ENCODE measurements at places on chromosomes 5 and 9.

DNA sequence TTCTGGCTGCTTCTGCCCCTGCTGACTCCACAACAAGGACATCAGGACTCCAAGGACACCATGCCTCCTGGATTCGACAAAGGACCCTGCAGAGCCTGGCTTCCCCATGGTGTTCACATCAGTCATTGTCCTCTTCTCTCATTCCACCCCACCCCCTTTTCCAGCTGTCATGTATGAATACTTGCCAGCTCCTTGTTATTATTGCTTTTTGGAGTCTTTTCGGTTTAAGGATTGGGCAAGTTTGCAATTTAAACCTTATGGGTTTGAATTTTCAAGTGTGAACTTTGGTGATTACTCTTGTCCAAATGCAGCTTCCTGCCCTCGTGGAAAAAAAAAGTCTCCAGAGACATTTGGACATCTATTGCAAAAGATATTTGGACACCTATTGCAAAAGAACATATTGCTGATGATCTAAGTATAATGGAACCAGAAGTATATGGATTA, 14.2 kb upstream of the LVRN start:
- DNase-seq = no peak

DNA sequence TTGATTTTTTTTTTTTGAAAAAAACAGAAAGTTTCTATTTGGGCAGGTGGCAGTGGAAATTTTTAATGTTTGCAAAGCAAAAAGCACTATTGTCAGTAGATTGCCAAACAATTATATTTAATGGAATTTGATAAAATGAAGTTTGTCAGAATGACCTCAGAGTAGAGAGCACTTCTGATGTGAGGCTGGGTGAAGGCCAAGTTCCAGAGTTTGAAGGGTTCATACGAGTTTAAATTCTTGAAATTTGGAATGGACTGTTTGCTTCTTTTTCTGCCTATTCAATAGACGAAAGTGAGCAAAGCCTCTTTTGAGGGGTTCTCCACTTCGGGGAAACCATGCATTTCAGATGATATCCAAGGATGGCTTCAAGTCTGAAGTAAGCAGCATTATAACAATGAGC, 7.4 kb downstream of the SHC3 start:
- no peak for DNase-seq

DNA sequence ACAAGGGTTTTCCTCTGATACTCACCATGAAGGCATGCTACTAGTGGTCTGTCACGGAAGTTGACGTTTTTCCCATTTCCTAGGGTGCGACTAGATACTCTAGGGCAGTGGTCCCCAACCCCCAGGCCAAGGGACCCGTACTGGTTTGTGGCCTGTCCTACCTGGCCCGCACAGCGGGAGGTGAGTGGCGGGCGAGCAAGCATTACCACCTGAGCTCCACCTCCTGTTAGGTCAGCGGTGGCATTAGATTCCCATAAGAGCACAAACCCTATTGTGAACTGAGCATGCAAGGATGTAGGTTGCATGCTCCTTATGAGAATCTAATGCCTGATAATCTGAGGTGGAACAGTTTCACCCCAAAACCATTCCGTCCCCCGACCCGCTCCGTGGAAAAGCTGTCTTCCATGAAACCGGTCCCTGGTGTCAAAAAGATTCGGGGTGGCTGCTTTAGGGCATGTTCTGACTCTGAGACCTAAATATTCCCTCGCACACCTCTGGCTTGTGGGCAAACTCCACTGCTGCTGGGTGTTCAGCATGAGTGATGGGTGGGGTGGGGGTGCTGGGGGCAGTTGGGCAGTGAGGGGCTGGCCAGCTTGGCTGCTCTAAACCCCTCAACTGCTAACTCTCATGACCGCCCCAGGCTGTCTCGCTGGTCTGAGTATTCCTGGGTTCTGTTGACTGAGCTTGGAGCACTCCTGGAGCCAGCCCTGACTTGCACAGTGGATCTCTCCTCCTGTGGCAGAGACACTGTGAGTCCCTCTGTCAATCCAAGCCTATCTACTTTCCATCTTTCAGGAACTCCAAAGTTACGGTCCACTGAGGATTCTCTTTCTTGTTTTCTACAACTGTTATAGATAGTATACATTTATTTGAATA, 78.3 kb upstream of the NEK6 start:
- DNase-seq = no peak

- DNase-seq = peak; percentile 29
These were observed 144.3 kb downstream of the ACTBL2 start for GRCh38 chr5:57338068-57338867.

GRCh38 chr9:89854715-89855475, 250.1 kb downstream of the GADD45G start:
- no peak for DNase-seq

- no peak for DNase-seq
These were observed 202.2 kb downstream of the GADD45G start for GRCh38 chr9:89807101-89807395.

- DNase-seq = no peak
These were observed 23.3 kb downstream of the SLC1A3 start for GRCh38 chr5:36629729-36630128.

GRCh38 chr5:120823328-120823727, 359.2 kb downstream of the PRR16 start:
- no peak for DNase-seq
